Hematopoietic multipotent progenitor cell treated with erythropoietin and hydrocortisone succinate and interleukin-3 and kit ligand, for 6 days (in vitro differentiated cells): ENCODE measurements at places on chromosomes 2 and 18.

DNA sequence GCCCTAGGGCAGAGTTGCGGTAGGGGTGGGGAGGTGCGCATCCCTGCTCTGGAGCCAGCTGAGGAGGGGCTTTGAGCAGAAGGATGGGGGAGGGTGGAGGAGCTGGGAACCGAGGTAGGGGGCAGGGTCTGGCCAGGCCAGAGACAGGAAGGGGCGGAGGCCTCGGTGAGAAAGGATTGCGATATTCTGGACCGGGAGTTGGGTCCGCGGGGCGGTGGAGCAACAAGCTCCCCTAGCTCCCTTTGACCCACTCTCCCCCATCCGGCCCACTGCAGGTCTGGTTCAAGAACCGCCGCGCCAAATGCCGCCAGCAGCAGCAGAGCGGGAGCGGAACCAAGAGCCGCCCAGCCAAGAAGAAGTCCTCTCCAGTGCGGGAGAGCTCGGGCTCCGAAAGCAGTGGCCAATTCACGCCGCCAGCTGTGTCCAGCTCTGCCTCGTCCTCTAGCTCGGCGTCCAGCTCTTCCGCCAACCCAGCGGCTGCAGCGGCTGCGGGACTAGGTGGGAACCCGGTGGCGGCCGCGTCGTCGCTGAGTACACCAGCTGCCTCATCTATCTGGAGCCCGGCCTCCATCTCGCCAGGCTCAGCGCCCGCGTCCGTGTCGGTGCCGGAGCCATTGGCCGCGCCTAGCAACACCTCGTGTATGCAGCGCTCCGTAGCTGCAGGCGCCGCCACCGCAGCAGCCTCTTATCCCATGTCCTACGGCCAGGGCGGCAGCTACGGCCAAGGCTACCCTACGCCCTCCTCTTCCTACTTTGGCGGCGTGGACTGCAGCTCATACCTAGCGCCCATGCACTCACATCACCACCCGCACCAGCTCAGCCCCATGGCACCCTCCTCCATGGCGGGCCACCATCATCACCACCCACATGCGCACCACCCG lies 4.8 kb downstream of the OTX1 start:
- peak; percentile 27 for DNase-seq

DNA sequence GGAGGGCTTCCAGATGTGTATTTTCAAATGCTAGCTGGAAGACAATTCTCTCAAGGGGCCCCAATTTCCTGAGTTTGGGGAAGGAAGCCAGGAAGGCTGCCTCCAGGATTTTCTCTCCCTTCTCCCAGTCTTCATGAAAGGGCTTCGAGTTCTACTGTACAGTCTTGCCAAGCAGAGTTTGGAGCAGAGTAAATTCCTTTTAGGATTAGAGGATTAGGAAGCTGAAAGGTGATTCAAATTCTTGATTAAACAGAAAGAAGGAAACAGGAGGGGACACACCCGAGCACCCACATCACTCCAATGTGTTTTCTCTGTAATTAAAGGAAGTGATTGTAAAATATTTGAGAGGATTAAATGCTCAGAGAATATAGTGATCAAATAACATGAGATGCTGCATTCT lies 217.8 kb downstream of the SETBP1 start:
- DNase-seq, result no peak

- no peak for DNase-seq
These were observed 84.2 kb downstream of the TGFA start for GRCh38 chr2:70469435-70469834.

- DNase-seq, result peak; percentile 52
These were observed 70.9 kb upstream of the LYPD6B start for GRCh38 chr2:148967578-148967977.

DNA sequence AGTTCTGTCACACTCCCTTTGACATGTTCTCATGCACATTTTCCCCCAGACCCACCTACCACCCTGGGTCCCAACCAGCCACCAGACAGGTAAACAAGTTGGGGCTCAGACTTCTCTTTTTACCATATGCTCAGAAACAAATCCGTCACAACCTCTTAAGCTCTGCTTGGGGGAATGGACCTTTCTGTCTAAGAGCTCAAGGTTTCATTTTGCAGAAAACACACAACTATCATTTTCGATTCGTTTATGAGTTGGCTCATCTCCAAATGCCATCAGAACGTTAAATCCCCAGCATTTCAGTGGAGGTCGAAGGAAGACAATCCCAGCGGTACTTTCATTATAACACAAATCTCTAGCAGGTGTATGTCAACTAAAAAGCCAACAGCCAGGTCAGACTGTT lies 30.6 kb upstream of the NCK2 start:
- DNase-seq, result no peak
